HepG2 (cell line): ENCODE measurements at places on chromosomes 16 and 17. TPM values are rescaled to one million over a fixed set of nuclear protein-coding genes. Genes with fewer than 3 reads are reported as not detected.

GNG13 gene
- not detected in 2 replicates for polyA plus RNA-seq

DNA sequence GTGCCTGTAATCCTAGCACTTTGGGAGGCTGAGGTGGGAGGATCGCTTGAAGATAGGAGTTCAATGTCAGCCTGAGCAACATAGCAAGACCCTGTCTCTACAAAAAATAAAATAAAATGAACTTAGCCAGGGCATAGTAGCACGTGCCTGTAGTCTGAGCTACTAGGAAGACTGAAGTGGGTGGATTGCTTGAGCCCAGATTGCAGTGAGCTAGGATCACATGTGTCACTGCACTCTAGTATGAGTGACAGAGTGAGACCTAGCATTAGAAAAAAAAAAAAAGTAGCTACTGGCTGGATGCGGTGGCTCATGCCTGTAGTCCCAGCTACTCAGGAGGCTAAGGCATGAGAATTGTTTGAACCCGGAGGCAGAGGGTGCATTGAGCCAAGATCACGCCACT lies 6.0 kb downstream of the ADAP2 start:
- H3K27ac ChIP-seq, result no peak overlapping the region
- H3K27me3 ChIP-seq, result no peaks in the 10 kb centered on the region
- H3K4me3 ChIP-seq, result no peak overlapping the region

MT1A gene
- polyA plus RNA-seq, result 4.8 and 8.3 TPM in 2 replicates

WFDC1 gene
- not detected in 2 replicates for polyA plus RNA-seq

DNA sequence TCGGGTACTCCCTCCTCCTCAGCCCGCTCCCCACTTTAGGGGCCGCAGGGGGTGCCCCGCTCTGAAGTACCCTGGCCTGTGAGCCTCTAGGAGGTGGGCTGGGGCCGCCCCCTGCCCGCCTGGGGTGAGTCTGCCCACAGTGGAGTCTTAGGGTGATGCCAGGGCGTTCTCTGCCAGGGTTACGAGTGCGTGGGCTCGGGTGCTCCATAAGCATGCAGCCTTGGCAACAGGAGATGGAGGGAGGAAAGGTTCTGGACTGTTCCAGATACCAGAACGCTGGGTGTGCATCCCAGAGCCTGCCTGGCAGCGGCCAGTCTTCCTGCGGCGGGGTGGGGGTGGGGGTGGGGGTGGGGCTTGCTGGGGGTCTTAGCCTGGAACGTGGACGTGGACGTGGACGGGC lies 15.9 kb downstream of the CACNA1H start:
- no peaks in the 10 kb centered on the region for H3K36me3 ChIP-seq
- H3K4me1 ChIP-seq, result peaks cover 3% of the 10 kb centered on the region
- no peak for DNase-seq

GRCh38 chr17:21345236-21345635 lies 30.9 kb upstream of the KCNJ12 start:
- no peaks in the 10 kb centered on the region for H3K4me1 ChIP-seq
- no peak overlapping the region for H3K4me3 ChIP-seq
- H3K27me3 ChIP-seq, result no peaks in the 10 kb centered on the region
- no peak for DNase-seq
- no peak overlapping the region for H3K27ac ChIP-seq
- H3K36me3 ChIP-seq, result no peaks in the 10 kb centered on the region

- H3K4me3 ChIP-seq, result no peak overlapping the region
- H3K36me3 ChIP-seq, result no peaks in the 10 kb centered on the region
- H3K27ac ChIP-seq, result no peak overlapping the region
- no peak for DNase-seq
- H3K4me1 ChIP-seq, result peaks cover 56% of the 10 kb centered on the region
These were observed 6.8 kb upstream of the ADCY7 start for GRCh38 chr16:50259334-50260205.

GRCh38 chr17:32590974-32591373 lies 104.2 kb downstream of the CDK5R1 start:
- H3K4me3 ChIP-seq, result no peak overlapping the region
- no peaks in the 10 kb centered on the region for H3K27me3 ChIP-seq
- DNase-seq, result no peak
- H3K4me1 ChIP-seq, result no peaks in the 10 kb centered on the region
- H3K36me3 ChIP-seq, result no peaks in the 10 kb centered on the region
- H3K27ac ChIP-seq, result no peak overlapping the region

CRHR1 gene
- not detected in 2 replicates for polyA plus RNA-seq

DNA sequence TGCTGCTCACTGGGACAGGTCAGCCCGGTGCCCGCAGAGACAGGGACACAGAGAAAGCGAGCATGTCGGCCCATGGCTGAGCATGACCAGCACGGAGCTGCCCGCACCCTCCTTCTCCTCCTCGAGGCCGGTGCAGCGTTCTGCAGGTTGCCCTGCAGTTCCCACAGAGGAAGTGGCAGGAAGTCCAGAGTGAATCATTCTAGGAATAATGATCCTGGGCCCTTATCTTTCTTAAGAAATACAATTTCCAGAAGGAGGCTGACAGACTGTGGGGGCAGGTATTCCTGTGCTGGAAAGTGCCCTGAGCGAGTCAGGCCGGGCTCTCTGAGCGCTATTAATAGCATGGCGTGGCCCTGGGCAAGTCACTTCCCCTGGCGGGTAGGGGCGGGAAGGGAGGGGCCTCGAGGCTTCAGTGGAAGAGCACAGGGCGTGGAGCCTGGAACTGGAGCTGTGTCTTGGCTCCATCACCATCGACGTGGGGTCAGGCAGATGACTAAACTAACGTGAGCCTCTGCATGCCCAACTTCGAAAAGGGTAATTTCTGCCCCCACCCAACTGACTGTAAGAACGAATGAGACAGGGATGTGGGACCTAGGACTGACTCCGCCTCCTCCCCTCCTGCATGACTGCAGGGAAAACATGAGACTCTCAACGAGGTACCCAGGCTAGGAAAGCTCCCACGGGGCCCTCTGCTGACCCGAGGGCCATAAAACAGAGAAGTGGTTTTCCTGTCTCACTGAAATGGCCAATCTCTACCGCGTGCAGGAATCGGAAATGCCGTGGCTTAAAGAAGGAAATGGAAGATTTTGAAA lies 9.8 kb downstream of the TMEM204 start:
- no peak overlapping the region for H3K27ac ChIP-seq
- peaks cover 32% of the 10 kb centered on the region for H3K4me1 ChIP-seq
- no peaks in the 10 kb centered on the region; the same call in 1 of the 2 replicates for H3K36me3 ChIP-seq
- DNase-seq, result peak; percentile 39

DNA sequence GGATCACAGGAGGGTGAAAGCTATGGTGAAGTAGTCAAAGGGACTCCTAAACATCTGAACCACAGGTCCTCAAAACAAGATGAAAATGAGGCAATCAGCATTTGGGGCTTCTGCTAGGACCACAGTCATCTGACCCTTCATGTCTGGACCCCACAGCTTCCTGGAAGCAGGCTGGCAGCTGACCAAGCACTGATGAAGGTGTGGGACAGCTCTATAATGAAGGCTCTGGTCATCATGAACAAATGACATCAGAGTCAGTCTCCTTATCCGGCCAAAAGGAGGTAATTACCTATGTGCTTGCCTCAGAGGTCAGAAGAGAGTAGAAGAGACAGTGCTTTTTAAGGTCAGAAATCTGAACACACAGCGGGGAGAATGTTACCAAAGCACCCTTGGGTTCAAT lies 101.2 kb upstream of the GNAO1 start:
- H3K36me3 ChIP-seq, result no peaks in the 10 kb centered on the region
- H3K27ac ChIP-seq, result no peak overlapping the region
- no peaks in the 10 kb centered on the region for H3K27me3 ChIP-seq
- no peaks in the 10 kb centered on the region for H3K4me1 ChIP-seq
- DNase-seq, result no peak

GRCh38 chr17:6057562-6057961 lies 12.6 kb upstream of the WSCD1 start:
- no peak overlapping the region for H3K27ac ChIP-seq
- DNase-seq, result no peak
- no peak overlapping the region for H3K4me3 ChIP-seq
- peaks cover 2% of the 10 kb centered on the region for H3K27me3 ChIP-seq
- no peaks in the 10 kb centered on the region for H3K36me3 ChIP-seq

CCL1 gene
- not detected in 2 replicates for polyA plus RNA-seq

DNA sequence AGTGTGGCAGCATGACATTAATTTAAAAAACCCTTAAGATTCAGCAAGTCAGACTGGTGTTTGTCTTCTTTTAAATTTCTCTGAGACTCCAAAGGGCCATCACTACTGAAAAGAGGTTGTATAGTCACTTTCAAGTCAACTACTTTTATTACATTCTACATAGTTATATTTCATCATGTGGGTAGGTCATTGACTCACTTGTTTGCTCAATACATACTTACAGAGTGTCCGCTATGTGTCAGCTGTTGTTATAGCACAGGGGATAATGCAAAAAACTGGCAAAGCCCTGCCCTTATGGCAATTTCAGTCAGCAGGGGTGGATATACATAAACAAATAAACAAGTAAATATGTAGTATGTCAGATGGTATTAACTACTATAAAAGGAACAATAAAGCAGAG lies 2.5 kb upstream of the MYH4 start:
- no peak for DNase-seq
- no peaks in the 10 kb centered on the region for H3K4me1 ChIP-seq
- H3K27me3 ChIP-seq, result no peaks in the 10 kb centered on the region
- H3K4me3 ChIP-seq, result no peak overlapping the region

DNA sequence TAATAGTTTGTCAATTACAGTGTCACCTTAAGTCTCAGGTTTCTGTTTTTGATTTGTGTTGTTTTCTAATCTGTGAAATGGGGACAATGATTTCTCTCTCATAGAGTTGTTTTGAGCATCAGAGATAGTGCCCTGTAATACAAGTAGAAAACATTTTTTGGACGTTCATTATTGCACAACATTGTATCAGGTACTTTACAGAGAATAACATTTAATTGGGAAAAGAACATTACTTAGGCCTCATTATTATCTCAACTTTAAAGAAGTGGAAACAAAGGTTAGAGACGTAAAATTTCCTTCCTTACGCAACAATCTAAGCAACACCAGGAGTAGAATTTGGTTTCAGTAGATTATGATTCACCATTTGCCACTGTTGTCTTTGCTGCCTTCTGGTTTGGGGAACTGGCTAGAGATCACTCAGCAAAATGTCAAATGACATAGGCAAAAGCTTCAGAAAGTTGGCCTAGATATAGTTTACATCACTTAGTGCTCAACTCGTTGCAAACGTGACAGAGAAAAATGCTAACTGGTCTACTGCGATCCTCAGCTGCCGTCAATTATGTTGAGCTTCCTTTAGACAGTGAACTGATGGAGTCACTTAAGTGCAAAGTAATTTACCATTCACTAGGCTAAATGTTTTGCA lies 1026.8 kb downstream of the CDH11 start:
- no peak for DNase-seq
- H3K27me3 ChIP-seq, result no peaks in the 10 kb centered on the region
- no peak overlapping the region for H3K27ac ChIP-seq
- H3K4me1 ChIP-seq, result no peaks in the 10 kb centered on the region
- H3K36me3 ChIP-seq, result no peaks in the 10 kb centered on the region
- no peak overlapping the region for H3K4me3 ChIP-seq

- H3K4me1 ChIP-seq, result peaks cover 11% of the 10 kb centered on the region; the same call in 1 of the 2 replicates
- H3K27me3 ChIP-seq, result peaks cover 20% of the 10 kb centered on the region; the same call in 1 of the 3 replicates
- no peaks in the 10 kb centered on the region for H3K36me3 ChIP-seq
- no peak for DNase-seq
- no peak overlapping the region for H3K4me3 ChIP-seq
These were observed 35.8 kb upstream of the IL34 start for GRCh38 chr16:70610273-70611223.

- peaks cover 37% of the 10 kb centered on the region for H3K4me1 ChIP-seq
- no peak for DNase-seq
- peaks cover 42% of the 10 kb centered on the region; the same call in 2 of the 3 replicates for H3K36me3 ChIP-seq
- H3K27ac ChIP-seq, result no peak overlapping the region
- H3K4me3 ChIP-seq, result no peak overlapping the region
These were observed 34.4 kb upstream of the SLC5A10 start for GRCh38 chr17:18917506-18918032.

DNA sequence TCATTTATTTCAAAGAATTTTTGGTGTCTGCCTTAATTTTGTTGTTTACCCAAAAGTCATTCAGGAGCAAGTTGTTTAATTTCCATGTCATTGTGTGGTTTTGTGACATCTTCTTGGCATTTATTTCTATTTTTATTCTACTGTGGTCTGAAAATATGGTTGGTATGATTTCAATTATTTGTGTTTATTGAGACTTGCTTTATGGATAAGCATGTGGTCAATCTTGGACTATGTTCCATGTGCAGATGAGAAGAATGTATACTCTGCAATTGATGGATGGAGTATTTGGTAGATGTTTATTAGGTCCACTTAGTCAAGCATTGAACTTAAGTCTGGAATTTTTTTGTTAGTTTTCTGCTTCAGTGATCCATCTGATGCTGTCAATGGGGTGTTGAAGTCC lies 383.0 kb downstream of the PMP22 start:
- H3K27ac ChIP-seq, result no peak overlapping the region
- H3K4me3 ChIP-seq, result no peak overlapping the region
- H3K27me3 ChIP-seq, result no peaks in the 10 kb centered on the region
- DNase-seq, result no peak

DNA sequence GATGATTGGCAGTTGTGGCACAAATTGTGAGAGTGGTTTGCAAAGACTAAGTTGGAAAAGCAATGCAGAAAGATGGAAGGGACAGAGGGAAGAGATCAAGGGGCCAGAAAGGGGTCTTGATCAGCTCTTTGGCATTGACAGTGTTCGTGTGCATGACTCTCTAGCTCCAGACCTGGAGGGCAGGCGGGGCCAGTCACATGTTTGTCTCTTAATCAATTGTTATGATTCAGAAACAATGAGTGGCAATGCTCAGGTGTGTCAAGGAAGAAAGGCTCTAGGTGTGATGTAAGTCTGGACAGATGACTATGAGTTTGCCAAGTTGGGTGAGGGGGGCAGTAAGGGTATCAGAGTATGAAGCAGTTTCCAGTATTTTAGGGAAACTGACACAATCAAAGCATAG lies 32.1 kb downstream of the WSB1 start:
- peaks cover 76% of the 10 kb centered on the region for H3K4me1 ChIP-seq
- H3K27me3 ChIP-seq, result no peaks in the 10 kb centered on the region

DNAAF8 gene
- polyA plus RNA-seq, result 0.27 TPM in 1 of 2 replicates, not detected in the other

SLFN14 gene
- not detected in 2 replicates for polyA plus RNA-seq

SYT17 gene
- 0.44 and 0.85 TPM in 2 replicates for polyA plus RNA-seq

DNA sequence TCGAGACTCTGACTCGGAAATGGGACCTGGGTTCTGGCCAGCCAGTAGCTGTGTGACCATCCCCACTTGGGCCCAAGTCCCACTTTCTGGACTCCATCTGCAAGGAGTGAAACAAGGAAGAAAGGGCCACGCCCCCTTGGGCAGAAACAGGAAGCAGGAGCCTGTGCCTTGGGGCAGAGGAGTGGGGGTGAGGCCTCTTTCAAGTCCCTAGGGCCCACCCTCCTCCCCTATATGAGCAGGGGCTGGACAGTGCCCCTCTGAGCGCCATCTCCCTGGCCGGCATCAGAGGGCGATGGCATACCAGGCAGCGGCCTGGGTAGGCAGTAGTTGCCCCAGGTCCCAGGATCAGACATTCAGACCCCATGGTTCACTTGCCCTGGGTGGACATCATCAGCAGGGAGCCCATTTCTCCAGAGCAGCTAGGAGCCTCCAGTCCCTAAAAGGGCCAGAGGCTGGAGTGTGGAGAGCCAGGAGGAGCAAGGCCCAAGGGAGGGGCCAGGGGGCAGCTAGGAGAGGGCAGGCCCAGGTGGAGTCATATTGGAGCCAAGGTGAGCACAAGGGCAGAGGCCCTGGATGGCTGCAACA lies 7.1 kb downstream of the BCAR1 start:
- peaks cover 24% of the 10 kb centered on the region for H3K36me3 ChIP-seq
- no peaks in the 10 kb centered on the region for H3K27me3 ChIP-seq
